ENCODE measurements at places on chromosomes 3 and 15. TPM values are rescaled to one million over a fixed set of nuclear protein-coding genes. Genes with fewer than 3 reads are reported as not detected.
A peak's percentile ranks its signal among the peaks of the same experiment; 100 is the strongest.

GRCh38 chr15:85711580-85712192 lies 83.0 kb downstream of the KLHL25 start:
- ATAC-seq: no peak

DNA sequence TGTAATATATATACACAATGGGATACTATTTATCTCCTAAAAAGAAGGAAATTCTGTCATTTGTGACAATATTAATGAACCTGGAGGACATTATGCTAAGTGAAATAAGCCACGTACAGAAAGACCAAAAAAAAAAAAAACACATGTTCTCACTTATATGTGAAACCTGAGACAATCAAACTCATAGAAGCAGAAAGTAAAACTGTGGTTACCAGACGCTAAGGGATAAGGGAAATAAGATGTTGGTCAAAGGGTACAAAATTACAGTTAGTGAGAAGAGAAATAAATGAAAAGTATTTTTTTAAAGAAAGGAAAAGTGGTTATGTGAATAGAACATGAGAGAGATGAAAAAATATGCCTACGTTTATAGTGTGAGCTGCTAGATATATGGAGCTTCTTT lies 101.1 kb downstream of the CPNE4 start:
- no peak for ATAC-seq

GRCh38 chr3:114454551-114455251 lies 160.9 kb downstream of the TIGIT start:
- ATAC-seq: peak; percentile 21

DNA sequence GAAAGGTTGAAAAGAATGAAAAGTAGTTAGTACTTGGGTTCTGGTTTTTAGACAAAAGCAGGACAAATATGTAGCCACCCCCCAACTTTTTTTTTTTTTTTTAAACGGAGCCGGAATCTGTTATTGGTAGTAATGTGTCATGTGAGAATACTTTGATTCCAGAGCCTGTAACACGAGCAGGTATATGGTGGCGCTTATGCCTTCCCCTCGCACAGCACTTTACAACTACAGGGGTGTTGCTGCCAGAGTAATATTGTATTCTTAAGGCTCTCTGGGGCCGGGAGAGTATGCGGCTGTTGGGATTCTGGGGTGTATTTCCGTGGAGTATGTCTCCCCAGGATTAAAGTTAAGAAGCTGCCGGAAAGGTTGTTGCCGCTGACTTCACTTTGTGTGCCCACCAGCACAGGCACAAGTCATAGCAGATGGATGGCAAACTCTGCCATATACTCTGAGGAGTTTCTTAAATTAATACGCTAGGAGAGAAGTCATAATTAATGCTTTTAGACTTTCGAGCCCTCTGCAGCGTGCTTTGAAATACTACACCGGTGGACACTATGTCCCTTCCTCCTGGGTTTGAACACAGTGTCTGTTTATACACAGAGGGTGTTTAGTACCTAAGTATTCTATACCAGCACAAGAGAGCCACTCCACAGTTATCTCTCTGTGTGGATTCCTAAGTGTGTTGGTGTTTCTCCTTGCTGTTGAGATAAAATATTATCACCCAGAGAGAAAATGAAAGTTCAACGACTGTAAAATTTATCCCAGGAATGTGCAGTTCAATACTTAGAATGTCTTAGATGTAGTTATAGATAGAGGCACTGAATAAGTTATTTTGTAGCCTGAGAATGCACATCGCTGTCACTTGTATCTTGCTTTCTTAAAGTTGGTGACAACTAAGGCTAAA lies 1.4 kb downstream of the MBNL1 start:
- ATAC-seq: peak; percentile 32

- no peak for ATAC-seq
Measured at GRCh38 chr3:46935989-46936558, 40.5 kb downstream of the CCDC12 start.

DNA sequence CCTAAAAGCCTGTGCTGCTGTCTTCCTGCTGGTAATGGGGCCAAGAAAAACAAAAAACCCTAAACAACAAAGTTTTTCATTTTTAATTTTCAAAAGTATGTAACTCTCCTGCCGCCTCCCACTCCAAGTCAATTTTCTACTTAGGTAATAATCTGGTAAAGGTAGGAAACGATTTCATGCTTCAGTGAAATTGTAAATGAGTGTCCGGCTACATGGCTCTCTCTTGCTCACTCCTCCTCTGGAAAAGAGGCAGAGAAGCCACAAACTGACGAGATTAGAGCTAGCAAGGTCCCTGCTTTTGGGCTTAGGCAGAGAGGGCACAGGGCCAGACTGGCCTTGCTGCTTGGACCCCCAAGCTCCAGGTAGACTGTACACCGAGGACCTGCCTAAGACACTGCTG lies 23.5 kb downstream of the KLHL25 start:
- ATAC-seq: no peak

DNA sequence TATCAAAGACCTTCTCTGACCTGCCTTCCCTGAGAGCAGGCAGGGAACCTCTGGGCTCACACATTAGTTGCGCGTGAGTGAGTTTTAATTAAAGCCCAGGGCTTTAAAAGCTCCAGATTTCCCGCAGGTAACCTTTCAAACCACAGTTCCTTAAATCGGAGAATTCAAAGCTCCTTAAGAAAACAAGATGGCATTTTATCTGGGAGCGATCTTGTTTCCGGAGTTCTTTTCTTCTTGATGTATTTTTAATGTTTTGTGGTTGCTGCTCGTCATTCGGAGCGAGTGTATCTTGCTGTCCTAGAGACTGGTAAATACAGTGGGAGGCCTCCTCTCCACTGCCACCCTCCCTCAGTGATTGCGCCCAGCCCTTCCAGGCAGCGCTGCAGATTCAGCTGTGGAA lies 284.3 kb downstream of the CLSTN2 start:
- ATAC-seq: no peak

APOD gene
- total RNA-seq: not detected

ADGRG7 gene
- not detected for total RNA-seq

KBTBD13 gene
- not detected for total RNA-seq

GOLGA6L4 gene
- total RNA-seq: 2.2 TPM

TOMM70 gene
- 52.4 TPM for total RNA-seq

CSPG5 gene
- 0.91 TPM for total RNA-seq
